ENCODE measurements at places on chromosomes 2 and 18. TPM values are rescaled to one million over a fixed set of nuclear protein-coding genes. Genes with fewer than 3 reads are reported as not detected.

DNA sequence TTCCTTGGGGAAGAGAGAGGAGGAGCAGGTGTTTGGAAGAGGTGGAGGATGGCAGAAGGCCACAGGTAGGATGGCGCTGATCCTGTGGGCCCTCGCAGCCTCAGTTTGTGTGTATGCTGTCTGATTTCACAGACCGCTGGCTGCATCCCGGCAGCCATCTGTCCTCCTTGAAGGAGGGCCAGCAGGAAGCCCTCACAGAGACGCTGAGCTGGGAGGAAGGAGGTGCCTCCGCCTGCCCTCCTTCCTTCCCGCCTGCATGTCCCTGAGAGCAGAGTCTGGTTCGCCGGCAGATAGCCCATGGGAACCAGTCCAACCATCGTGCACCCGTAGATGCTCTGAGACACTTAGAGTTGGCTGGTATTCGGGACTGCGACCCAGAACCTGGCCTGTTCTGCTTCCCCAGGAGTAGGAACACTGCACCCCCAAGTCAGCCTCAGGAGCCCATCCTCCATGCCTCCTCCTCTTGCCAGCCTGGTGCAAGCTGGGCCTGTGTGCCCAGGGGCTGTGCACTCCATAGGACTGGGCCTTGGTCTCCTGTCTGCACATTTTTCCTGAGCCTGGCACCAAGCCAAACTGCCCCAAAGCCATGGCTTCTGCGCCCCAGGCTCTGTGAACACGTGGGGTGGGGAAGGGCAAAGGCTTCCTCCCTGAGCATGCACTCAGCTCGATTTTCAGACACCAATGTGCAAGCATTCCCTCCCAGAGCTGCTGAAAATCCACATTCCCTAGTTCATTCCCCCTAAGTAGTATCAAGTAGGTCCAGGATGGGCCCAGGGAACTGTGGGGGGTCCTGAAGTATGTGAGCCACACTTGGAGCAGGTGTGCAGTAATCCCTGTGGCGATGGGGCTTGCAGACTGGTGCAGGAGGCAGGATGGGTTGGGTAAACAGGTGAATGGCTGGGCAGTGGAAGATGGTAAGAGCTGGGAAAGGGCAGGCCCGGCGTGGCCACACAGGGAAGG is 115.6 kb downstream of the SEPTIN10 start:
- DNase-seq, result no peak

DNA sequence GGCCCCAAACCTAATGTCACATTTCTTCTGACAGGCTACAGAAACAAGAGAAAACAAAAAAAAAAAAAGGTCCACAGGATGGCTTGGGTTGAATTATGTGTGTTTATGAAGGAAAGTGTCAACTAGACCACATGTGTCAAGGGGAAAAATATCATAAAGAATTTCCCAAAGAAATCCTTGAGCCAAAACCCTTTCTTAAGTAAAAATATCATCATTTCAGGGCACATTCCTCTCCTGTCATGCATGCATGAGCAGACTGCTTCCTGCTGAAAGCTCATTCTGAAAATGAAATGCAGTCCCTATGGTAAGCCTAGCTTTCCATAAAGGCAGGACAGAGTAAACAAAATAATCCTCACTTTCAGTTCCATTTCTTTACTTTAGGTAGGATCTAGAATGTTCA is 85.7 kb upstream of the RBBP8 start:
- DNase-seq, result no peak

DNA sequence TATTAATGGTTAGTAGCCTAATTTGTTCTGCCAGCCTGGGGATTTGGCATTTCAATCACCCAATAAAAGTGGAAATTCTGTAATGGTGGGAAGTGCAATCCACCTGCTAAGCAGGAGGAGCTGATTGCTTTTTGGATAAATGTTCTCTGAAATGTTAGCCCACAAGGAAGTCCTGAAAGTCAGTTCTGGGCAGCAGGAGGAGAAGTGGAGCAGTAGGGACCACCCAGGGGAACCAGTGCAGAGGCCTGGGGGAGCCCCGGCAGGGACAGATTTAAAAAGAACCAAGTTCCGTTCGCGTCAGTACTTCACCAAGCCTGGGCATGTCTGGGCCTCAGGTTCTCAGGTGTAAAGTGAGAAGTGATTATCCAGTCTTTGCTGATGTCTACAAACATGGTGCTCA is 248.5 kb upstream of the RAB6C start:
- no peak for DNase-seq

DNA sequence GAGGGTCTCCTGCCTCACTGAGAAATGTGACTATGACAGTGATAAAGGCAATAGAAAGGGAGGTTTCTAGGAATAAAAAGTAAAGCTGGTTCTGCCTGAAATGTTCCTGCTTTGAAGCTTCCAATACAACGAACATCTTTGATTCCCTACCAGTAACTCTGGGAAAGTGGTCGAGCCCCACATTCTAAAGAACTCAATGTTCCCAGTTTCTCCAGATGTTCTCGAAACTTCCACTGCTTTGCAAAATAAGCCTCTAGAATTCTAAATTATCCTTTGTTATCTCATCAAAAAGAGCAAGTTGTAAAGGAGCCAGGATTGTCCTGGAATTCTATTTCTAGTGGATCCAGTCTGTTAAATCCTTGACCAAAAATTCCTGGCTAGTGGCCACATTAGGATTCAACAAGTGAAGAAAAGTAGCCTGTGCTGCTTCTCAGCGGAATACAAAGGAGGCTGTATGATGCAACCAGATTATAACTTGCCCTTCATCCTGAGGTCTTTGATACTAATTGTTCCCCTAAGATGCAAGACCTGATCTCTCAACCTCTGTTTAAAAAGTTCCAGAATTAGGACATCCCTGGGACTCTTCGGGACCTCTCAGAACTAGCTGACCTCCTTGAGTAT is 8.4 kb downstream of the SCN7A start:
- DNase-seq, result no peak

- no peak for DNase-seq
These were observed 40.5 kb upstream of the RTN4 start for GRCh38 chr2:55090702-55091101.

DNA sequence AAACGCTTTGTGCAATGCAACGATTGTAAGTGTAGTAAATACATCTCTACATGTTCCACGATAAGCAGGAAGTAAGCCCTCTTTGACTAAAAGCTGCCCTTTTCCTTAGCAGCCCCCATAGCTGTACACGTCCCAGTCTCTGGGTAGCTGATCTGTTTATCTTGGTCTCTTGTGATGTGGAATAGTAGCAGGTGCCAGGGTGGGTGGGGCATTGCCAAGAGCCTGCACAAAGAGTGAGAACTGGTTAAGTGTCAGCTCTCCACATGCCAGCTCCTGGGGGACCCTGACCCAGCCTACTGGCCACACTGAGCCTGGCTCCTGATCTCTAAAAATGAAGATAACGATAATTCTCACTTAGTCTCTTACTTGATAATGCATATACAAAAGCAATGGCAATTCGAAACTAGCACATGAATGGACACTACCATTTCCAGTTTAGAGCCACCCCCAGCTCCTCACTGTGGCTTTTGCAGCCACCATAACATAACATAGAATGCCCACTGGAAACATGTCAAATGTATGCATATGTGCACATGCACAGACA is 92.3 kb downstream of the MYT1L start:
- DNase-seq, result no peak

DNA sequence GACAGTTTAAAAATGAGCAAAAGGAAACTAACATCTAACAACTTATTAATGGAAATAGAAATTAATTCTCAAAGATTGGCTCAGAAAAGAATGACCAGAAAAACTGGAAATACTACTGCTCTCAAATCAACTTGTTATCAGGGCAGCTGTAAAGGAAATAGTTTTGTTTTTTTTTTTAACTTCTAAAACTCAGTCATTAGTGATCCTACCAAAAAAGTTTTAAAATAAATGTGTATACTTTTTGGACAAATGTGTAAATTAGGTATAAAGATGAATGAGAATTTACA is 52.1 kb upstream of the PEX13 start:
- DNase-seq, result no peak

GRCh38 chr18:38174594-38174993 is 609.0 kb upstream of the CELF4 start:
- DNase-seq, result no peak

MDH1B gene
- 0.45 TPM for total RNA-seq

TMEM200C gene
- total RNA-seq, result not detected

TPGS2 gene
- 76.6 TPM for total RNA-seq

IL18RAP gene
- 159 TPM for total RNA-seq

All from natural killer cell treated with Interleukin-12 subunit alpha and Interleukin-12 subunit beta and Interleukin-15 and Interleukin-18, amount 100 ng/mL, for 72 hours (primary cell).